ENCODE measurements at places on chromosomes 13 and 19.

DNA sequence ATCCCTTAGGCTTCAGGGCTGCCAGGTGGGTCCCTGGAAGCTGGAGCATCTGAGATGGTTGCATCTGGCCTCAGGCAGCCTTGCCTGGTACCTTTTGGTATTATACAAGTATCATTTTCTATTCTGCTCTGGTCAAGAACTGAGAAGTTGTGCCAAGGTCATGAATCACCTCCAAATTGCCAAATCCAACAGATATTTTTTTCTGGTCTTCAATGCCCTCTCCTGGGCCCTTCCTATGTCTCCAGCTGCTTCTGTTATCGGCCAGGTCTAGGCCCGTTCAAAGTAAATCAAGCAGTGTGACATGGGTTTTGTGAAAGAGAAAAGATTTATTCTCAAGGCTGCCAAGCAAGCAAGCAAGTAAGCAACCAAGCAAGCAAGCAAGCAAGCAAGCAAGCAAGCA is 271.1 kb upstream of the MAB21L1 start:
- no peak for DNase-seq

- no peak for DNase-seq
These were observed 12.1 kb upstream of the MYCBP2 start for GRCh38 chr13:77338961-77339401.

- no peak for DNase-seq
These were observed 1.8 kb downstream of the PTGER1 start for GRCh38 chr19:14473073-14473977.

DNA sequence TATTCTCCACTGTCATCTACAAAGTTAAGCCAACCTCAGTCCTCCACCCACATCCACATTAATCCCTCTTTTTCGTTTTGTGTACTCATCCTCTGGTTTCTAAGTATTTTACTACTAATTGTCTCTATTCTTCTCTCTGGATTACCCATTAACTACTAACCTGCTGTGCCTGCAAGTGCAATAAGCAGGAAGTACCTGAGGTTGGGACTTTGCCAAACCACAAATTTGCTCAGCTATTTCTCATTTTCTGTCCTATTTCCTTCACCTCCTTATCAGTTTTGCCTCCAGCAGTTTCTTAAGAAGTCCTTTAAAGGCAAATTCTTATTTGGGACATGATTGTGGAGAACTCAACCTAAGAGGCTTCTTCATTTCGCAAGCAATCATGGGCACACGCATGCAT is 1708.9 kb downstream of the SLITRK5 start:
- no peak for DNase-seq

DNA sequence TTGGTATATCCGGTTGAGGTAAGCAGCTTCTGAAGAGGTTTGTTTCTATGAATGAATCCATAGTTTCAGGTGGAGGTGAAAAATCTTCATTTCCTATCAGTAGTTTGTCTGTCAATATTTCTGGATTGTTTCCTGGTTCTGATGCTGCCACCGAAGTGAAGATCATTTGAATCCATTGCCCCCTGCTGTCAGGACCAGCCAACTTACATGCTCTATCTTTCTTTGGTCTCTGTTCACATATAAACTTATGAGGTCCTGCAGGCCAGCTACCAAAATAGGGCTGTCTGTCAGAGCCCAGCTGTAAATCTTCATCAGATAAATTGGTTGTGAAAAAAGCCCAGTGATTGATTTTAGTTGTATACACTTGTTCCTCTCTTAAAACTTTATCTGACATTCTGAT is 15.2 kb upstream of the N4BP2L1 start:
- no peak for DNase-seq

GRCh38 chr19:12543855-12544254 is 7.4 kb downstream of the ZNF564 start:
- no peak for DNase-seq

DNA sequence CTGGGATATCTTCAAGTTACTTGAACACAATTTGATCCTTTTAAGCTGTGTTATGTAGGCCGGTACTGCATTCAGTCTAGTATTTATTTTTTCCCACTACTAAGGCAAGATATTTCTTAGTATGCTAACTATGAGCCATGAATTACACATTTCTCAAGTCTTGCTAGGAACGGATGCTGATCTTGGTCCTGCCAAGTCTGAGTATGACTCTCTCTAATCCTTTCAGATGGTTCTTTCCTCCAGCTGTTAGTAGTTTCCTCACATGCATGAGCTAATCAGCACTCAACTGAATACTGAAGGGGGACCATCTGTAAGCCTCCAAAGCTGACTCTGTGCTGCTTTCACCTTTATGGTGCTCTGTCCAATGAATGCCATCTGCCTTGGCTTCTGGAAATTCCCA is 460.3 kb downstream of the KCTD12 start:
- peak; percentile 90 for DNase-seq

- DNase-seq: no peak
These were observed 2362.3 kb downstream of the PCDH9 start for GRCh38 chr13:64867856-64868255.

DNA sequence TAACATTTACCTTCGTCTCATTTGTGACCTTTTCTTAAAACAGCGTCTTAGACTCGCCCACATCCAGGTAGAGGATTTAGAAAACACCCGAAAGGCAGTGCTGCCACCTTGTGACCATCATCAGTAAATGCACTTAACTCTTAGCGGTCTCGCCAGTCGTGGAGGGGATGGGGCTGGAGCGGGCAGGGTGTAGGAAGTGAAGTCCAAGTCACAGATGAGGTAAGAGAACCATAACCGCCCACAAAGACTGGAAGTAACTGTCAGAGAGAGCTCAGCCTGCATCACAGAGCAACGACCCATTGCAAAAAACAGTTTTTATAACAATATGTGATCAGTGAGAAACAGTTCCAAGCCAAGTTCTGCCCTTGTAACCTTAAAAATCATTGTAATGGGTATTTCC is 10.7 kb upstream of the CEACAM3 start:
- DNase-seq: peak; percentile 28

DNA sequence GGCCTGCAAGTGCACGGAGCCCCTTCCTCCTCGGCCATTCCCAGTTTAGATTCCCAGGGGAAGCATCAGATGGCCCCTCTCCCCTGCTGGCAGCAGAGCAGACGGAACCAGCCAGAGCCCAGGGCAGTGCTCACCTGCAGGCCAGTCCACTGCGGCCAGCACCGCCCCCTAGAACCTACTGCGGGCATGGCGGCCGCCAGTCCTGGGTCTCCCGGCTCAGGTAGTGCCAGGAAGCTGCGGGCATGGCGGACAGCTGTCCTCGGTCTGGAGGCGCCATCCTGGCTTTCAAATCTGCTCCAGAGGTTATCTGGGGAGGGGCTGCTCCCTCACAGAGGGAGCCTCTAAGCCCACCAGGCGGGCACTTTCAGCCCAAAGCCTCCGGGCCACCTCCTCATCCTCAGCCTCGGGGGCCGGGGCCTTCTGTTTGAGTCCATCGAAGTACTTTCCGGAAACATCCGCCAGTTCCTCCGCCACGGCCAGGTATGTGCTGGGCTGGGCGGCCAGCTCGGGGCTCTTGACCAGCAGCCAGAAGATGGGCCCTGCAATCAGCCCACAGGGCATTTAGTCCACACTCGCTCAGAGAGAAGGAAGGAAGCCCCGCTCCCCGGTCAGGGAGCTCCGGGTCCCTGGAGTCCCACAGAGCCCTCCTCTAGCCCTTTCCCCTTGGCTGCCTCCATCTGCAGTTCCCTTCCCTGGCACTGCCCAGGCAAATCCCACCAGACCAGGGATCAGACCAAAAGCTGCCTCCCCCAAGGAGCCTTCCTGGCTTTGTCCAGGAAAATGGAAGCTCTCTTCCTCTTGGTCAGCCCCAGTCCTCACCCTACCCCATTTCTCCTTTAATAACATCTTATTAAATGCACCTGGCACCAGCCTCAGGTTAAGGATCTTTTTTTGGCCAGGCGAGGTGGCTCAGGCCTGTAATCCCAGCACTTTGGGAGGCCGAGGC is 7.0 kb upstream of the GP6 start:
- no peak for DNase-seq

GRCh38 chr13:46542833-46543232 is 10.1 kb upstream of the LRCH1 start:
- DNase-seq: no peak

GRCh38 chr13:102799426-102800144 is 666 bp downstream of the BIVM start:
- DNase-seq: no peak

DNA sequence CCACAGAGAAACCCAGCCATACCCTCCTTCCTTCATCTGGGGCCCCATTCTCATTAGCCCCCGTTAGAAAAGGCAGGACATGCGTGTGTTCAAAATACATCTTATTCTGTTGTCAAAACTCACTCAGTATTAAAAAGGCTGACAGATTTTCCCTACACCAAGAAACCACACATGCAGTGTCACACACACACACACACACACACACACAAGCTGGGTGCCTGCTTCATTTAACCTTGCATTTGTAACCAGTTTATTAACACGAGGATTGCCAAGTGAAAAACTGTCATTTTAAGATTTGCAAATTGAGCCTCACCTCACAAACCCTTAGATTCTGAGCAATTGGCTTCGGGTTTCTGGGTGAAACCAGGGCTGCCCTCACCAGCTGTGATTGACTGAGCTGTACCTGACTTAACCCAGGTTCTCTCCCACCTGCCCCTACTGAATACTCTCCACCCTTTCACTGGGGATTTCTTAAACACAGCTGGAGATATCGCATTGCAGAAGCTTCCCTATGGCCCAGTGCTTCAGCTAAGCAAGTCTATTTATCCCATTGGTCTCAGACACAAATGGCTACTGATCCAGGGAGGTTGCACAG is 172.7 kb upstream of the ZNF507 start:
- no peak for DNase-seq

DNA sequence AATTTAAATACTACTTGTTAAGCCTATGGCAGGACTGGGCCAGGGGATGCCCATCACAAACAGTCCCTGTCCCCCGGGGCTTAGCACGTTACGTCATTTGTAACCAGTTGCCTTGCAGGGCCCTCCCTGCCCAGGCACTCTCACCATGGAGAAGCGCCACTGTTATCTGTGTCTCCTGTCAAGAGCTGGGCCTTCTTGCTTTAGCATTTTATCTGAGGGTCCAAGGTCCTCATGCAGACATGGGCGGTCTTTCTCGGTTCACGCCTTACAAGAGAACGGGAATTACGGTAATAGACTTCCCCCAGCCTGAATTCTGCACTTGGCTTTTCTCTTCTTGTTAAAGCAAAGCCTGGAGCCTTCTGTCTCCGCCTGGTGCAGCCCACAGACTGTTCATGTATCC is 46.1 kb downstream of the TMED1 start:
- DNase-seq: no peak

DNA sequence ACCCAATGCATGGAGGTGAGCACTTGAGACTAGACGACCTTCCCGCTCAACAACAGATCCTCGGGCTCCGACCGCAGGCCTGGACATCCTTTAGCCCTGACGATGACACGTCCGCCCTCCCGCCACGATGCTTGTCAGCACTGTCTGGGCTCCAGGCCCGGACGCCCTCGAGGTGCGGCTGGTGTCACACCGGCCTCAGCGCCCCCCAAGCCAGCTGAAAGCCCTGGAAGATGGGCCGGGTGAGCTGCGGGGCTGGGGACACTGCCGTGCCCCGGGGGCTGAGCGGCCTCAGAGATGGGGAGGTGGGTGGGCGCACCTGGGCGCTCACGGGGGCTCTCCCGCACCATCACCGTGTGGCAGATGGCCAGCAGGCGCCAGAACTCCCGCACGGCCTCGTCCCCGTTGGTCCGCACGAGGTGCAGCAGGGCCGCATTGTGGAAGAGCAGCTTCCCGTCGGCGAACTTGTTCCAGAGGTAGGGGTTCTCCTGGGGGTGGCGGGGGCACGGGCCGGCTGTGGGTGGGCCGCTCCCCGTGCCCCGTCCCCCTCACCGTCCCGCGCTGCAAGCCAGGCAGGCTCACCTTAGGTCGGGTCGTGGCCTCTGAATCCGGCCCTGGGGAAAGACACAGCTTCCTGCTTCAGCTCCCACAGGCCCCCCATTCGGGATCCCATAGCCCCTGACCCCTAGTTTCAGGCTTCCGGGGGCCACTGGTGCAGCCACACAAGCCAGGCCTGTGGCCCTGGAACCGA is 15.5 kb downstream of the ATP8B3 start:
- DNase-seq: no peak

GRCh38 chr19:19964416-19964815 is 63.7 kb downstream of the ZNF93 start:
- no peak for DNase-seq

DNA sequence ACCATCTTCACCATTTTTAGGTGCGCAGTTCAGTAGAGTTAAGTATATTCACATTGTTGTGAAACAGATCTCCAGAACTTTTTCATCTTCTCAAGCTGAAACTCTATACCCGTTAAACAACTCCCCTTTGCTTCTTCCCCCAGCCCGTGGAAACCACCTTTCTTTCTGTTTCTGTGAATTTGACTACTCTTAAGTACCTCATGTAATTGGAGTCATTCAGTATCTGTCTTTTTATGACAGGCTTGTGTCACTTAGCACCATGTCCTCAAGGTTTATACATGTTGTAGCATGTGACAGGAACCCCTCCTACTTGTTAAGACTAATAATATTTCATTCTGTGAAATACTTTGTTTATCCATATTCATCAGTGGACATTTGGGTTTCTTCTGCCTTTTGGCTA is 52.8 kb downstream of the TNFRSF19 start:
- no peak for DNase-seq

Measured in LHCN-M2 (cell line).